NCI-H1436 (cell line): ENCODE measurements at places on chromosomes 5 and 9.

- DNase-seq = peak; percentile 81
Measured at GRCh38 chr9:137227054-137227852, at the start of gene RNF224. TSS of gene RNF224 (plus strand) at chr9:137227502. CDS start at chr9:137228336, 834 bp downstream.

DNA sequence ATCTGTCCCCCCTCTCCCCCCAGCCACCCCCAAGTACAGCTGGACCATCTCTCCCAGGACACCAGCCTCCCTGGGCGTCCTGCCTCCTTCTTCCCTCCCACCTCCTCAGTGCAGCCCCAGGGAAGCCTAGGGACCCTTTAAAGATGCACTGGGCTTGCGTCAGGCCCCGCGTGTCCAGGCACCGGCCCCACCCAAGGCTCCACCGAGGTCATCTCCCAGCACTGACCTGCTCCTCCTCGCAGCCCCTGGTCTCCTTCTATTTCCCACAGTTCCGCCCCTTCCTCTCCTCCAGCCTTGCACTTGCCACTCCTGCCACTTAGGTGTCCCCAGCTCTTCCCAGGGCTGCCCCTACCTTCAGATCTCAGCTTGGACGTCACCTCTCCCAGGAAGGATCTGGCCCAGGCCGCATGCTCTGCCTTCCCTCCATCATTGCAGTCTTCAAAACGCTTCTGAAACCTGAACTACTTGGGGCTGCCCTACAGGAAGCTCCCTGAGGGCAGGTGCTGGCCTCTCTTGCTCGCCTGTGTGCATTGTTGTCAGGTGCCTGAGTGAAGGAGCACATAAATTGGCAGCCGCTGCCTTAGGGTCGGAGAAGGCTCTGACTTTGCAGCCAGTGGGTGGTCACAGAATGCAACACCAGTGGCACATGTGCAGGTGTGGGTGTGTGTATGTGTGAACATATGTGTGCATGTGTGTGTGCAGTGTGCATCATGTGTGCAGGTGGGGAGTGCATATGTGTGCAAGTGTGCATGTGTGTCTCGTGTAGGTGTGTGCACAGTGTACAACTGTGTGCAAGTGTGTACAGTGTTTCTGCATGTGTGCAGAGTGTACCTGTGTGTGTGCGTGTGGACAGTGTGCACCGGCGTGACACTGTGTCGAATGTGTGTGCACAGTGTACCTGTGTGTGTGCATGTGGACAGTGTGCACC is 152.9 kb downstream of the C9orf50 start:
- no peak for DNase-seq

DNA sequence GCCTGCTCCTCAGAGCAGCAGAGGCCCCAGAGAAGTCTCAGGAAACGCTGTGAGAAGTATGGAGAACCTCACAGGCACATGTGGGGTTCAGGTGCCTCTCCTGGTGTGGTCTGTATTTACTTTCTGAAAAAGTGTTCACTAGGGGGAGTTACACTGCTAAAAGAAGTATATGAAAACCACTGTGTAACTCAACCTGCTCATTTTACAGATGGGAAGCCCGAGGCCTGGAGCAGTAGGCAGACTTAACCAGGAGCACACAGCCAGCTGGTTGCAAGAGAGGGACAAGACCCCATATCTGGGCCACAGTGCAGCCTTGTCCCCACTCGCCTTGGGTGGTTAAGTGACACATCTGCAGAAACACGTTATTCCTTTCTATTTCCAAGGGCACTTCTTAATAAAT is 112.8 kb upstream of the SAP30L start:
- DNase-seq = no peak

GRCh38 chr5:172506921-172507320 is 52.6 kb upstream of the SH3PXD2B start:
- DNase-seq = no peak

DNA sequence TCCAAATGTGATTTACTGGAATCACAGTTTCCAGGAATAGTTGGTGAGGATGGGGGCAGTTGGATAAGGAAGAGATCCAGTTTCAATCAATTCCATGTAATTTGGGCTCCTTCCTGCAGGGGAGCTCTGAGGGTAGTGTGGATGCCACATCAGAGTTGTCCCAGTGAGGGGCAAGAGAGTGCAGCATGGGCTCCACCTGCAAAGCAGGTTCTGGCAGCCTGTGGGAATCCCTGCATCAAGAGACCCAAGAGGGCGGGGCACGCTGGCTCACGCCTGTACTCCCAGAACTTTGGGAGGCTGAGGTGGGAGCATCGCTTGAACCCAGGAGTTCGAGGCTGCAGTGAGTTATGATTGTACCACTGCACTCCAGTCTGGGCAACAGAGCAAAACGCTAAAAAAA is 188.5 kb downstream of the CACNA1B start:
- DNase-seq = no peak

- no peak for DNase-seq
Measured at GRCh38 chr5:138755084-138755748, 2.0 kb downstream of the CTNNA1 start.

DNA sequence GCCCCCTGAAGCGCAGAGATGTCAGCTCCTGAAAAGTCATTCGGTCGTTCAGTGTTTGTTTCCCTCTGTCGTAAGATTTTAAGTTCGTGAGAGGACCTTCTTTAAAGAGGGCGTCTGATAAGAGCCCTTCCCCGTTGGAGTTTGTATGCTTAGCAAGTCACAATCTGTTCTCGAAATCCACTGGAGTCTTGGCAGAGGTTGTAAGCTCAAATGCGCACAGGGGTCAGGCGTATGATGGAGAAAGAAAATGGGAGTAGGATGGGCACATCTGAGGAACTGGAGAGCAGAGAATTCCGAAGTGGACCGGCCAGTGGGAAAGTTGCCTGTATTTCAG is 710 bp downstream of the HSD17B4 start:
- peak; percentile 6 for DNase-seq

DNA sequence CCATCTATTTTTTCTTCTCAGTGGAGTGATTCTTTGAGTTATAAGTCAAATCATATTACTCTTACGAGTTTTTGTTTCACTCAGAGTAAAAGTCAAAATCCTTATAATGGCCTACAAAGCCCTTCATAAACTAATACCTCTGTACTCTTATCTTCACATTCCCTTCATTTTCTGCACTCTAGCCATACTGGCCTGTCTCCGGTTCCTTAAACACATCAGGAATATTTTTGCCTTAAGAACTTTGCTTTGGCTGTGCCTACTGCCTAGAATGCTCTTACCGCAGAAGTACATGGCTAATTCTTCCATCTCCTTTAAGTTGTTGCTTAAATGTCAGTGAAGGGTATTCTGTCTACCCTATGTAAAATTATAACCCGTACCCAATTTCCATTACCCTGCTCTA is 132.9 kb upstream of the GRHPR start:
- no peak for DNase-seq

GRCh38 chr5:167208911-167209310 is 1082.5 kb upstream of the WWC1 start:
- no peak for DNase-seq

GRCh38 chr5:132070460-132071337 is 2.9 kb upstream of the CSF2 start:
- DNase-seq = no peak

DNA sequence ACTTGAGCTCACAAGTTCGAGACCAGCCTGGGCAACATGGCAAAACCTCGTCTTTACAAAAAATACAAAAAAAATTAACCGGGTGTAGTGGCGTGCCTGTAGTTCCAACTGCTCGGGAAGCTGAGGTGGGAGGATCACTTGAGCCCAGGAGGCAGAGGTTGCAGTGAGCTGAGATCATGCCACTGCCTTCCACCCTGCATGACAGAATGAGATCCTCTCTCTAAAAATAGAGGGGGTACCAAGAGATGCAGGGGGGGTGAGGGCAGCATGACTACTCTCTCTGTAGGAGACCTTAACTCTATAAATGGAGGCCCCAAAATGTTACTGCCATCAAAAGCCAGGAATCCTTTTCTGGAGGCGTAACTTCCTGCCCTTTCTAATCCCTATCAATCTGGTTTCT is 243.9 kb downstream of the DOCK8 start:
- DNase-seq = no peak

DNA sequence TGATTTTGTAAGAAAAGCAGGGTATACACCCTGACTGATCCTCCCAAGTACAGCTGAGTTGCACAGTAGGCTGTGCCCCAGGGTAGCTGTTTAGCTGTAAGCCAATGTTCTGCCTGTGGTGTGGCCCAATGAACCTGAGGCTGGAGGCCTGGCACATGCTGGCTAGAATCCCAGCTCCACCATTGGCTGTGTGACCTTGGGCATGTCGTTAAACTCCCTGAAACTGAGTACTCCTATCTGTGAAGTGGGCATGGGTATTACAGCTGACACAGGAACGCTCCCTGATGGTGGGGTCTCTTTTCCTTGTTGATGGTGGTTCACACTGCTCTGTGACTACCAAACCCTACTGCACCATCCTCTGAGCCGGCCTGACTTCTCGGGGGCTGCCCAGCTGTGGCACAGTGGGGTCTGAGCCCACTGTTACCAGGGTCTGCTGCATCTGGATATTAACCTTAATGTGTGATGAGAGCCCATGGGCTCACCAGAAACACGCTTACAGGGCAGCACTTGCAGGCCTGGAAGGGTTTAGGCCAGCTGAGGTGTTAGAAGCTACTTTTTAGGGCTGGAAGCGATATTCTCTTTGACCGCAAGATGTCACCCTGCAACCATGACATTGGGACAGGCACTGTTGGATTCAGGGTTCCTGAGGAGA is 7.0 kb upstream of the GADD45G start:
- DNase-seq = peak; percentile 36

DNA sequence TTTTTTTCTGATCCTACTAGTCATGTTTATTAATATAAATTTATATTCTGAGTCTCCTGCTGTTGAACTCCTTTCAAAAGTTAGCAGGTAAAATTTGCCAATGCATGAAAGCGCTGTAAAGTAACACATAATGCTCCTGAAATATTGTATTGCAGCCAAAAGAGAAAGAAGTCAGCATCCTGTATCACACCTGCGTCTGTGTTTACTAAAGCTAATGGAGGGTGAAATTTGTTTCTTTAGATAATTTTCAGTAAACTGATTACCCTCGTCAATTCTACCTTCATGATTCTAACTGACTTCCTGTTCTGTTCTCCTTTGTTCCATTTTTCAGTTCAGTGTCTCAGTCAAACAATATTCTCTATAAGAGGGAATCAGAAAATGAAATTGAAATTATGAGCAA is 415.4 kb downstream of the CDH9 start:
- DNase-seq = peak; percentile 93

- DNase-seq = no peak
Measured at GRCh38 chr5:94618029-94618492, 343 bp downstream of the KIAA0825 start.

GRCh38 chr5:107812570-107813141 is 141.9 kb upstream of the EFNA5 start:
- no peak for DNase-seq

GRCh38 chr5:6752782-6753181 is 39.5 kb downstream of the TENT4A start:
- DNase-seq = no peak

GRCh38 chr5:176542596-176543427 is 5.6 kb upstream of the RNF44 start:
- DNase-seq = no peak

DNA sequence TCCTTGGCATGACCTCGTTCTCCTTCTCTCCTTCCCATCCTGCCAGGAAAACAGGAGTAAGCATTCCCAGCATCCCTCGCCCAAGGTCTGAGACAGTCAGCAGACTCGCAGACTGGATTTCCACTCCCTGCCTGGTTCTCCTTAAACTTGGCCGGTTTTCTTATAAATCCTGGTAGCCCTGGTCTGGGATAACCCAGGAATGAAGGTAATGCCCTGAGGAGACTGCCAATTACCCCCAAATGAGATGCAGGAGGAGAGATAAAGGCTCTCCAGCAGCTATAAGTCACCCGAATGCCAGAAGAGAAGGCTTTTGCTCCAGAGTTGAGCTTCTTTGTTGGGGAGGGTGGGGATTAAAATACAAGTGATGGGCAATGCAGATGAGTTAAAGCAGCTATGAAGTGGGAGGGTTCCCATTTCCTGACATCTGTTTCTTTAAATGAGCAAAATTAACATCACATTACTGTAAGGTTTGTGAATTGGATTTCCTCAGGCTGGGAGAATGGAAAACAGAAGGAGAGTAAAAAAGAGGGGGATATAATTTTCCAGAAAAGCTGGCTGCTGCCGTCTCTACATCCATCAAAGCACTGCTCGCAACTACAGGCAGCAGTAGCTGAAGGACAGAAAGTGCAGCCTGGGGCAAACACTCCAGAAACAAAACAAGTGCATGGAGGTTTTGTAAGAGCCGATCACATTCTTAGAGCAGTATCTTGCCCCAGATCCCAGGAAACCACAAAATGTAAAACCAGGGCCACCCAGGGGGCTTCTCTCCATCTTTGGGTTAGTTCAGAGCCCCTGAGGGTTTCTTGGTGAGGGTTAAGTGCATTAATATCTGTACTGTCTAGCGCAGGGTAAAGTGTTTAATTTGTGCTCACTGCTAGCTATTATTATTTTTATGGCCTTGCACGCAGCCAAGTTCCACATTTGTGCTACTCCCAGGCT is 177.6 kb upstream of the PANK3 start:
- DNase-seq = no peak

DNA sequence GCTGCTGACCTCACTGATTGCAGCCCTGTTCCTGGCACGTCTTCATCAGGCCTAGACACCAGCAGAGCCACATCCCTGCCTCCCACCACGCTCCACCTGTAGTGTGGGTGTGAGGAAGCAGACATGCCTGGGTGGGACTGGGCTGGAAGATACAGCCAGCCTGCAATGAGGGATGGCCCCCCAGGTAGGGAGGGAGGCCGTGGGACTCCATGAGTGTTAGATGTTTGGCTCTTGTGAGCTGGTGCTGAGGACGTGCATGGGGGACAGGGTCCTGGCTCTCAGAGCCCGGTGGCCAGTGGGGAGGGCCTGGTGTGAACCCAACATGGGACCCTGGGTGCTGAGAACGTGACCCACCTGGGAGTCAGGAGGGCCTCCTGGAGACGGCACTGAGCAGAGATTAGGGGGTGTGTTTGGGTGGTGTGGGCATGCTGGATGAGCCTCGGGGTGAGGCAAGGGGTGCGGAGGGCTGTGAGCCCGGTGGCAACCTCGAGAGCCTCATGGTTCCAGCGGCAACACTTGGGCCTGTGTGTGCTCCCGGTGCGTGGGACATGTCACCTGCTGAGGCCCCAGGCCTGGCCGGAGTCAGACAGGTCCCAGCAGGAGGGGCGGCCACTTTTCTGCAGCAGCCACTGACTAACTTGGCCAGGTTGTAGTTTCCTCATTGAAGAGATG is 87.6 kb downstream of the PHF2 start:
- no peak for DNase-seq

DNA sequence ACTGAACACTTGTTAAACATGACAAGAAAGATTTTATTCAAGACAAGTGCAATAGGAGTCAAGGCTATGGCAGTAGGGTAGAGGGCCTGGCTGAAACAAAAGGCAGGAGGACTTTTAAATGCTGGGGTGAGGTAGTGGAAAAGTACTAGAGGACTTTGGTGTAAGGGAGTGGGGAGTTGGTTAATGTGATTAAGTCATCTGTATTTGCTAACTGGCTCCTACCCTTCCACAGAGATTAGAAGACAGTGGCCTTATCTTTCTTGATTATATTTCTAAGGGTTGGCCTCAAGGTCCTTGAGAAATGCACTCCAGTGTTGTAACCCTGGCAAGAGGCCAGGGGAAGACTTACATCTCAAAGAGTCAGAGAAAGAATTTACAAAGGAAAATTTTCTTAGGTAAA is 160.2 kb upstream of the FTMT start:
- DNase-seq = no peak

GRCh38 chr5:87141544-87141943 is 126.1 kb upstream of the RASA1 start:
- no peak for DNase-seq
